ENCODE measurements at places on chromosomes 6 and 20.
A peak's percentile ranks its signal among the peaks of the same experiment; 100 is the strongest.

GRCh38 chr20:45320948-45321595 lies 13.0 kb upstream of the MATN4 start:
- peak; percentile 62 for DNase-seq

- no peak for DNase-seq
Observed at GRCh38 chr6:91653895-91654294, 1067.0 kb upstream of the MAP3K7 start.

DNA sequence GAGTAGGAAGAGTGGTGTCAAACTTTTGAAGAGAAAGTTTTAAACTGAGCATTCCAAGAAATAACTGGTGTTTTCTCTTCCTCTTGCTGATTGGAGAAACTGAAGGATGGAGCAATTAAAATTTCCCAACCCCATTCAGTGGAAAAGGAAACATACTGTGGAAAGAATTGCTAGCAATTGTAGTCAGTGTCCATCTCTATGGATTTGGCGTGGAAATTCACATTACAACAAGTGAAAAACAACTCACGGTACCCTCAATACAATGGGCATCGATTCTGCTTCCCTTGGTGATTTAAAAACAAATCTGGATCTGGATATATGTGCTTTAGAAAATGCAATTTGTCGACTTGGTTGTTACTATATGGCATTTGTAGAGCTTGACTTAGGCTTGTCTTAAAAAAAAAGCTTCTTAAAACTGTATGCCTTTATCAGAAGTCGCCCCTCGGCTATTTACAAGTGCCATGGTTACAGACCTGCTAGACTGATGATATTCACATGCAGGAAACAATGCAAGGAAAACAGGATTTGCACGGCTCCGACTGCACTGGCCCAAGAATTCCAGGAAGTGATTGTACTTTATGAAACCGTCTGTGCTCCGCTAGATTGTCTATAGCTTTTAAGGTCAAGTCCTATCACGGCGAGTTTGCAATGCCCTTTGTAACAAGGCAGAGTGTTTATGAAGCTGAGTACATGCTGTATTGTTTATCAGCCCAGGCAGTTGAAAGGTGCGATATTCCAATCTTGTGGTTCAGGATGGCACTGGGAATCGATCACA lies 131.7 kb upstream of the PHACTR1 start:
- DNase-seq, result no peak

DNA sequence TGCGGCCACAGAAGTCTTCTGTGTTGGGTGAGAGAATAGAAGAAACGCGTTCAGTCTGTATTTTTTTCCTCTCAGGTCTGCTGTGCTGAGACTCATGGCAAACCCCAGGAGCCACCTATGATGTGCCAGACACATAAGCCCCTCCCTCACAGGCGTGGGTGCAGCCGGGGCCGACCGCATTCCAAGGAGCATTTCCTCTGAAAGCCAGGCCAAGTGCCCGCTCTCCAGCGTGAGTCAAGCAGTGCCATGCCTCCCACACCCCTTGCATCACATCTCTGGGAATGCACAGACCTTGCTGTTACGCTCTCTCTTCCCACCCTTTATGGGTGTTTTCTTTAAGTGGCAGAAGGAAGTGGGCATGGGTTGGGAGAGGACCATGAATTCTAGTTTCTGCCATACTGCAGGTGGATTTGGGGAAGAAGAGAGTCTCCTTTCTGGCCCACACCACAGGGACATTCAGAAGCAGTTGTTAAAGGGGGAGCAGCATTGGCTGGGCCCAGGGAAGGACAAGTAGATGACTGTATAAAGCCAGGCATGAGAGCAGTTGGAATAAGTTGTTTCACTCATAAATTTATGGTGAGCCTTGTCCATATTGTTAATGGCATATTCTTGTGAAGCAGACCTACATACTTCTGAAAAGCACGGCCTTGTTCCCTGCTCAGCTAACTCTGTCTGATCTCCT lies 37.1 kb upstream of the TFAP2A start:
- DNase-seq, result peak; percentile 30

DNA sequence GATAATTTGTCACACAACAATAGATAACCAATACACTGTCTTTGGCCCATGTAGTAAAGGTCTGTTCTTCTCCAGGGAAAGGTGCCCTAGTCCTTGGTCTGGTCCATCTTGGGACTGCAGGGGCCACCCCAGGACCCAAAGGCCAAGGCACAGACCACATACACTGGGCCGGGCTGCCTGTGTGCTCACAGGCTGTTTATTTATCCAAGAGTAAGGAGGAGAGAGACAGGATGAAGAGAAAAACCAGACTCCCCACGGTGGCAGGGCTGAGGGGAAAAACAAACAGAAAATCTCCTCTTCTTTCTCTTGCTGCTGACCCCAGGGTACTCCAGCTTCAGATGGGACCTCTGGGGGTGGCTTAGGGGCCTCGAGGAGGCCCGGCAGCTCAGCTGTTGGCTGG lies 6.5 kb upstream of the CDK5RAP1 start:
- DNase-seq, result no peak

DNA sequence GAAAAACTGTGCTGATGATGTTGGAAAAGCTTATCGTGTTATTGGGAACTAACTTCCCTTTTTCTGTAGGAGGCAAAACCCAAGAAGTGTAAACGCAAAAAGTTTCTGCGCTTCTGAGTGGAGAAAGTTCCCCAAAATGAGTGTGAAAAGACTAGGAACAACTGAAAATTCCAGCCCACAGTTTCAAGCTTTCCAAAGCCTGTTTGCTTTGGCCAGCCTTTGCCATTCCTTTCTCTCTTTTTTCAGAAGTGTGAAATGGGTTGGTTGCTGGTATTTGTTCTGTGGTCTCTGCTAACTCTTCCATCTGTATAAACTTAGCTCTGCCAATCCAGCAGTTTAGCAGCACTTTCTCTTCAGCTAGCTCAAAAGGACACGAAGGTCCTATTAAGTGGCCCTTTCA lies 491.3 kb downstream of the MAFB start:
- DNase-seq, result peak; percentile 8

DNA sequence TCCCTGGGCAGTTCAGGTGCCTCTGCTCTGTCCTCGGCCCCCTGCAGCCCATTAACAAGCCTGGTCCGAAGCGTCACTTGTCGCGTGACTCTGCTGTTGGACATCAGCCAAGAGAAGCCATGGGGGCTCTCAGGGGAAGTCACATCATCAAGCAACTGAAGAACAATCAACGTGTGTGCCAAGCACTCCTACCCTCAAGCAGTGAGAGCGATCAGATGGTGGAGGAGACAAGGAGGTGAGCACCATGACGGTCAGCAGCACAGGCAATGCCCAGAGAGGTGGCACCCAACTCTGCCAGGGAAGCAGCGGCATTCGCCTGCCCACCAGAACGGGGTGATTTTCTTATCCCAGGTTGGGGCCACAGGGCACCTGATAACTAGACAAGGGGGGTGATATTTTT lies 132.7 kb downstream of the AGPAT4 start:
- DNase-seq, result no peak

GRCh38 chr6:131062241-131063027 lies 611 bp downstream of the EPB41L2 start:
- peak; percentile 9 for DNase-seq

GRCh38 chr6:27545271-27546046 lies 72.6 kb upstream of the ZNF184 start:
- no peak for DNase-seq

DNA sequence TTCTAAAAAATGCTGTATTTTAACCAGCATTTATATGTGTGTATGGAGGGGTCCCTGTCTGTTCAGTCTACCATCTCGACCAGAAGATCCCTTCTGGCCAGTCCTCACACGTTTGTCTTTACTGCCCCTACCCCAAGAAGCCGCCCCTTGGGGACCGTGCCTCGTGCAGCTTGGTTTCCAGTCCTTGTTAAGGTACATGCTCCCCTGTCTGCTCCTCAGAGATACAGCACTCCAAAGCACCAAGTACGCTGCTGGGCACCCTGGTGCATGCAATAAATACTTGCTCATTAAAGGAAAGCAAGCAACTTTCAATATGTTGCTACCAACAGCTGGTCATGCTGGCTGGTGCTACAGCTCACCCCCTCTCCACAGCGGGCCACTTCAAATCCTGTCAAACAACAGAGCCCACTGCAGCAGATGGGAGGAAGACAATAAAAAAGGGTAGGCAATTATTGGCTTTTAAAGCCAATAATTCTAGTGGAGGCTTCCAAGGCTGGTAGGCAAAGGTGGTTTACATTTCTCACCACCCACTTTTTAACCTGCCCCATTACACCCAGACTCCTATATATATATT lies 61.6 kb downstream of the PSMG4 start:
- DNase-seq, result no peak

- peak; percentile 81 for DNase-seq
Observed at GRCh38 chr6:108453601-108454185, 107.0 kb upstream of the FOXO3 start.

DNA sequence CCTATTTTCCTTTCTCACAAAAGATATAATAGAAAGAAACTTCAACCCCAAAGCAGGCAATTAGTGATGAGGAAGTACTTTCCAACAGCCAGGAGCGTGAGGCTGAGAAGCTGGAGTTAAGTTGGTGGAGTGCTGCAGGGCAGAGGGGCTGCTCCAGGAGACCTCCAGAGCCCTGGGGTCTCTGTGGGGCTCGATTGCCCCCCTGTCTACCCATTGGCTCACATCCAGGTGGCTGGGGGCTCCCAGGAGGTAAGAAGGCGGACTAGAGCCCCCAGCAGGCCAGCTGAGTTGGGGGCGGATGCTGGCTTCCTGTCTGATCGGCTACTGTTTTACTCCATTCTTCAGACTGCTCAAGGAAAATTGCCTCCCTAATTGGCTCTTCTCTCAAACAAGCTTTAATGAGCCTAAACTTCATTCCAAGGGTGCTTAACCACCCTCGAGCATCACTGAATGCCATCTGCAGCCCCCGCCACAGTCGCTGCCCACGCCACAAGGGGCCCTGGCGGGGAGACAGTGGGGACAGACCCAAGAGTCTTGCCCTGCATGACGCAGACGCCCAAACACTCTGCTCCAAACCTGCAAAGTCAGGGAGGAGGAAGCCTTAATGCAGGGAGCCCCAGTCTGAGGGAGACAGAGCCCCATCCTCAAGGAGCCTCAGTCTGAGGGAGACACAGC lies 78.6 kb downstream of the MDGA1 start:
- peak; percentile 36 for DNase-seq

- DNase-seq, result peak; percentile 35
Observed at GRCh38 chr6:30163090-30163917, at the start of gene TRIM15. TSS of gene TRIM15 (plus strand) at chr6:30163546. CDS start at chr6:30163685, 139 bp downstream.

DNA sequence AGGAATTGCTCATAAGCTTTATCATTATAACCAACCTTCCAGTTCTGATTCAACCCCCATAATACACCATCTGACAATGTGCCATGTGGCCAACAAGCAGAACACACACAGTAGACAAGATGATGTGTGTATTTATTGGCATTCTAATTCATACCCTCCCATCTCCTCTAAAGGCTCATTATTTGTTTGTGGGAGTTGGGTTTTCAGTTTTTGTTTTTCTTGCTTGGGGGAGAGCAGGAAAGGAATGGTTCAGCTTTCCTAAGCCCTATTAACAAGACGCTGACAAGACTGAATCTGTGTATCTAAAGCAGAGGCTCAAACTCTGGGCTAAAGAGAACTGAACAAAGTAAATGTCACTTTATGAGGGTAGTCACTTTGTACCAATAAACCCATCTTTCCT lies 36.8 kb downstream of the EPB41L2 start:
- DNase-seq, result no peak

DNA sequence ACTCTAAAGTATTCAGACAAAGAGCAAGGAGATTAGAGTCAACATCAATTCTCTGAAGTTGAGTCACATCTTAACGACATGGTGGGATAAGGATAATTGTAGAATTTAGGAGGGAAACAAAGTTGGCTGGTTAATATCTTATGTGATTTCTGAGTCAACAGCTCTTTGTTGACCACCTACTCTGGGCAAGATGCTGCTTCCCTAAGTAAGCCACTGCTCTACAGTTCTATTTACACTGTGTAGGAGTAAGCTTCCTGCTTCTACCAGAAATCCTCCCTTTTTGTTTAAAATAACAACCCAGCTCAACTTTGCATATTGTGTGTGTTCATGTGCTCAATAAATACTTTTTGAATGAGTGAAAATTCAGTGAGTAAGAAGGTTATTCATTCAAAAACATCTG lies 3.1 kb downstream of the HS3ST5 start:
- no peak for DNase-seq

DNA sequence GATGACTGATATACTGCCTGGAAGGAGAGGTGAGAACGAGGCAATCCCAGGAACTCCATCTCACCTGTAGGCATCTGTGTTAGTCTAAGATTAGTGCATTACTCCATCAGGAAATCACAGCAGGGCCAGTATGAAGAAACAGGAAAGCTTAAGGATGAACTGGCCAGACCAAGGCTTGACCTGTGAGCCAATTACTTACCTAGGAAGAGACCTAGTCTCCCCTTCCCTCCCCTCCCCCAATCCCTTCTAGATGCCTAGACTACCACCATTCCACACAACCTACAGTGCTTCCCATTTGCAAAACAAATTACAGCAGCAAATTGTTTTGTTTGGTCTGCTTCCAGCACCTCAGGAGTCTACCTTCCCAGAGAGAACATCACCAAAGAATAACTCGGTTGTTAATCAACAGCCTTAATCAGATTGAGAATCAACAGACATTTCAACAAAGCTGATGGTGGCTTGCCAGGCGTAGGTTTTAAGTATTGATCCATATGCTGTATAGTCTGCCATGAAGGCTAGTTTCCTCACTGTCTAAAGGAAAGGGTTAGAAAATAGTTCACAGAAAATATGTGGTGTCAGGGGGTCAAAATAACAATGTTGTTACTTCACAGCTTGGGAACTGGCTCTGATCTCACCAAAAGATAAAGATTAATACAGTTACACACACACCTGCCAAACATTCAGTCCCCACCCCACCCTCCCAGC lies 10.1 kb downstream of the PKHD1 start:
- no peak for DNase-seq

GRCh38 chr6:79586548-79586947 lies 44.6 kb upstream of the SH3BGRL2 start:
- DNase-seq, result no peak

DNA sequence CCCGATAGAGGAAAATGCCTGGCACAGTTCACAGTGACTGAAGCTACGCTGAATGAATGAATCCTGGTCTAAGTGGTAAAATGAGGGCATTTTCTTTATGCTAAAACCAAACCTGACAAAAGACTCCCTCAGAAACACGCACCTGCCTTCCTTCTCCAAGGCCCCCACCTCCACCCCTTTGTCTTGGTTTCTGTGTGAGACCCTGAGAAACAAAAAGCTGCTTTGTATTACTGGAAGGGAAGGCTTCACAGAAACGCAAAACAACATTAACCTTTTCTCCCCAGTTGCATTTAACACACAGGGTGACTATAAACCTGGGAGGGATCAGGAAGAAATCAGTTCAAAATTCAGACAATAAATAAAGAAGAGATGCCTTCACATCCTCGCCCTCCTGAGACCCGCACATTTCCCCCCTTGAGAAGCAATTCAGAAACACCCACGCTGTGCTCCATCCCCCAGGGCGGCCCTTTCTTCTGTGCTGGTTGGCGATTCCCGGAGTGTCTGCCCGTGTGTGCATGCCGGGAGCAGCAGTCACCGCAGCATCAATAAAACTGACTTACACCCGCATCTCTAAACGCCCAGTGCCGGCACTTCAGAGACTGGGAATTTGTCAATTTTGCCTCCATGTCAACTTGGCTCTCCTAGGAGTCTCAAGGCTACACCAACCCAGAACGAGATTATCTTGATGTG lies 67.2 kb upstream of the TRAF3IP2 start:
- no peak for DNase-seq
